Stromal cell of bone marrow (primary cell): ENCODE measurements at places on chromosomes 7 and 10.

DNA sequence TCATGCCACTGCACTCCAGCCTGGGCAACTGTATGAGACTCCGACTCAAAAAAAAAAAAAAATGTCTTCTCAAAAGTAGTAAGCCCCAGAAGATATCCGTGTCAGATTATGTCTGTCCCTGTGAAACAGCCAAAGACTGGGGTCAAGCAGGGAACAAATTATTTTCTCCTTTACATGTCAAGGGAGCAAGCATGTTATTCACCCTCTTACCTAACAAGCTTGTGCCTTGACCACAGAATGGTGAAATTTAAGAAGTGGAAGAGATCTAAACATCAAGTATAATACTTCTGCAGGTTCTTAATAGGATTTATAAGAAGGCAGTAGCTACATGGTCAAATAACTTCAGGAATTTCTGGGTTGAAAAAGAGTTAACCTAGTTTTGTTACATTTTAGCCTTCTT lies 187.9 kb downstream of the ZNF365 start:
- DNase-seq = no peak

DNA sequence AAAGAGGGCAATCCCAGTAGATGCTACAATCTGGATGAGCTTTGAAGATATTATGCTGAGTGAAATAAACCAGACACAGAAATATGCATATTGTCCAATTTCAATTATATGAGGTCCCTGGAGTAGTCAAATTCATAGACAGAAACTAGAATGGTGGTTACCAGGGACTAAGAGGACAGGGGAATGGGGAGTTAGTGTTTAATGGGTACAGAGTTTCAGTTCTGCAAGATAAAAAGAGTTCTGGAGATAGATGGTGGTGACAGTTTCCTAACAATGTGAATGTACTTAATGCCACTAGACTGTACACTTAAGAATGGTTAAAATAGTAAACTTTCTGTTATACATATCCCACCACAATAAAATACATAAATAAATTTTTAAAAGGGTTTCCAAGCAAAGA lies 236.6 kb downstream of the ELMO1 start:
- no peak for DNase-seq

DNA sequence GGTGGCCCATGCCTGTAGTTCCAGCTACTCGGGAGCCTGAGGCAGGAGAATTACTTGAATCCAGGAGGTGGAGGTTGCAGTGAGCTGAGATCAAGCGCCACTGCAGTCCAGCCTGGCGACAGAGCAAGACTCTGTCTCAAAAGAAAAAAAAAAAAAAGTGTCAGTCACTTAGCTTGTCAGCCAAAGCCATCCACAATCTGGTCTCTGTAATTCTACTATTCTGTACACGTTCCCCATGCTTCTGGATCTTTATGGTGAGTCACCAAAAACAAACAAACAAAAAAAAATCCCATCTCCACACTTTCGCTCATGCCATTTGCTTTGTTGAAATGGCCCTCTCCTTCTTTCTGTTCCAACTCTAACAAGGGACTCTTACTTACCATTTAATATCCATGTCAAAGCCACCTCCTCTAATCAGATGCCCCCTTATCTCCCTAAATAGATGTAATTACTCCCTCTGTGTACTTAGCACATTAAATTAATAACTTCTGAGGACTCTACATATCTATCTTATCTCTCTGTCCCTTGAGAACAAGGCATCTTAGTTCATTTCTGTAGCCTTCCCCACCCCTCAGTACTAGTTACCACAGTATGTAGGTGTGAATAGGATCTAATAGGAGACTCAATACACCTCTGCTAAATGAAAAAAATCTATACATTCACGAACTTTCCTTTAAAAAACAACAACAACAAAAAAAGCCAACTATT lies 128.4 kb downstream of the ELMO1 start:
- no peak for DNase-seq

- DNase-seq = no peak
Measured at GRCh38 chr7:66800591-66800990, 60.1 kb downstream of the RABGEF1 start.

DNA sequence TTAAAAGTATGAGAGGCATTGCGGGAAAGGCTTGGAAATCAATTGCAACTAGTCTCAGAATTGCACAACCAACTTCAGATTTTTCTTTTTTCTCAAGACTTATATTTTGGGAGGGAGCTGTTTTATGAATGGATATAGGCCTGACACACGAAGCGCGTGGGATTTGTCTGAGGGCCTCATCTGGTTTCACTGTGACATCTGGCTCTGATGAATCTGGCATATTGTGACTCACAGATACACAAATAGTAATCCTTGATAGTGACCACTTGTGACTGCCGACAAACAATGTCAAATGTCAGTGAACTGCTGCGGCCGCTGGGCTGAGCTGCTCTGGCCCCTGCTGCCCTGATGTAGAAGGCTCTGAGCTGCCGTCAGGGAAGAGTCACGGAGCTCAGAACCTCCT lies 655.1 kb downstream of the INHBA start:
- peak; percentile 46 for DNase-seq

DNA sequence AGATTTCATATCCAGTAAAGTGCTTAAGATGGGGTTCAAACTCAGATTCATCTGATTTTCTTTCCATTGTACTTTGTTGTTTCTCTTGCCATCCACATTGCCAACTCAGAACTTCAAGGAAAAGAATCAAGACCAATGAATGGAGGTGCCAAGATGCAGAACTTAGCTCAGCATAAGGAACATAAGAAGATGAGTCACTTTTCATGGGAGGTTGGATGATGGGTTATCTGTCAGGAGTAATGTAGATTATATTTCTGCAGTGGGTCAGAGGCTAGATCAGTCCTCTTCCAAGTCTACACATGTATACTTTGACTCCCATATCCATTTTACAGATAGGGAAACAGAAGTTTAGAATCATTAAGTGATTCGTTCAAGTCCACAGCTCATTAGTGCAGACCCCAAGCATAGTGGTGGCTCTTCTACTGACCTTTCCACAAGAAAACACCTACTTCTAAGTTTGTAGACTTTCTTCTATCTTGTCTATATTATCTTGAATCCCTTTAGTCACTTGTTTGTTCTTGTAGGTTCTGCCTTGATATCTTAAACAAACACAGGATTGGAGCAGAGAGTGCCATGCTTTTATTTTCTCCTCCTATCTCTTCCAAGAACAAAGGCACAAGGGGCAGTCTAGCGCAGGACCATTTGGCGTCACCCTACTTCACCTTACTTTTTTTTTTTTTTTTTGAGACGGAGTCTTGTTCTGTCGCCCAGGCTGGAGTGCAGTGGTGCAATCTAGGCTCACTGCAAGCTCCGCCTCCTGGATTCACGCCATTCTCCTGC lies 14.0 kb upstream of the ADD3 start:
- DNase-seq = no peak

DNA sequence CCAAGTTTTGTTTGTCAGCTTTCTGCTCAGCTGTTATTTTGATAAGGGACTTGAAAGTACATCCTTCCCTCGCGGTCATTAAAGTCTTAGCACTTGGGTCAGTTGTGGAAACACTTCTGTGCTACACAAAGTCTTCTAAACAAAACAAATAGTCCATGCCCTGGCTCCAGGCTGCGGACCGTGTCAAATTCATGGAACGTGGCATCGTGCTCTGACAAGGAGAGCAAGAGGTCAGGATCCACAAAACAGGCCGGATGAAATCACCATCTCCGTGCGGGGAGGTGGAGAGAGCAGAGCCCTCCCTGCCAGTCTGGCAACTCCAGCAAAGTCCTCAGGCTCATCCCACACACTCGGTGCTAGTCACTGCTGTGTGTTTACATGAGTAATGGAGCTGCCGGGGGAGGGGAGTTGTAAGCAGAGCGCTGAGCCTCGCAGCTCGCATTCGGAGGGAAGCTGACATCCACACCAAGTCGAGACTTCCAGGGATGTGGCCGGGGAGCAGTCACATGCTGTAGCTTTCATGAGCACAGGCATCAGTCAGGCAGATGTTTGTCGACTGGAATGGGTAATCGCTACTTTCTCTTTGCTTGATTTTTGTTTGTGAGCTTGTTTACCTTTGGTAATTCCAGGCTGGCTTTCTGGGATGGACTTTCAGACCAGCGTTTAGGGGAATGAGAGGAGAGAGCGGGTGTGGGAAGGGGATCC lies 147.6 kb downstream of the ARID5B start:
- peak; percentile 98 for DNase-seq

DNA sequence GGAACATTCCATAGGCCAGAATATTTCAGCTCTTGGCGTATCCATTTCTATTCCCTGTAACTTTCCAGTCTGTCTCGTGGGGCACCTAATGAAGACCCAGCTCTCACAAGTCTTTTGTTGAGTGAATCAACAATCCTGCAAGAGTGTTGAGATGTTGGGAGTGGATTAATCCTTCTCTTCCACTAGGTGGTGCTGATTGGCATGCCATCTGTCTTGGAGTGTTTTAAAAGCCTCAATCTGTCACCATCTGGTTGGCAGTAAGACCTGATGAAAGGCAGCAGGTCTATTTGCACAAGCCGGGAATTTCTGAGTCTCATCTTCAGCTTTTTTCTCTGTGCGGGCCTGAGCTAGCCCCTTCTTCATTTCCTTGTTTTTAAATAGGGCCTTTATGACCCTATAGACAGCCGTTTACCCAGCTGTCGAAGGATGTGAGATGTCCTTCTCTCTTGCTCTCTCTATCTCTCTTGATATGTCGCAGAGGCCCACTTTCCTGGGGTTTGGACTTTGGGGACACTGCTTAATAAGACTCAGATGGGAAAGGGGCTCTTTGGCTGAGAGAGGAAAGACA lies 180.5 kb downstream of the ZNF365 start:
- DNase-seq = peak; percentile 52

- DNase-seq = no peak
Measured at GRCh38 chr10:78332012-78332411, 298.3 kb downstream of the RPS24 start.

GRCh38 chr7:100374601-100375000 lies 1.3 kb downstream of the PILRA start:
- no peak for DNase-seq

- no peak for DNase-seq
Measured at GRCh38 chr7:29626730-29627129, 63.1 kb downstream of the PRR15 start.

DNA sequence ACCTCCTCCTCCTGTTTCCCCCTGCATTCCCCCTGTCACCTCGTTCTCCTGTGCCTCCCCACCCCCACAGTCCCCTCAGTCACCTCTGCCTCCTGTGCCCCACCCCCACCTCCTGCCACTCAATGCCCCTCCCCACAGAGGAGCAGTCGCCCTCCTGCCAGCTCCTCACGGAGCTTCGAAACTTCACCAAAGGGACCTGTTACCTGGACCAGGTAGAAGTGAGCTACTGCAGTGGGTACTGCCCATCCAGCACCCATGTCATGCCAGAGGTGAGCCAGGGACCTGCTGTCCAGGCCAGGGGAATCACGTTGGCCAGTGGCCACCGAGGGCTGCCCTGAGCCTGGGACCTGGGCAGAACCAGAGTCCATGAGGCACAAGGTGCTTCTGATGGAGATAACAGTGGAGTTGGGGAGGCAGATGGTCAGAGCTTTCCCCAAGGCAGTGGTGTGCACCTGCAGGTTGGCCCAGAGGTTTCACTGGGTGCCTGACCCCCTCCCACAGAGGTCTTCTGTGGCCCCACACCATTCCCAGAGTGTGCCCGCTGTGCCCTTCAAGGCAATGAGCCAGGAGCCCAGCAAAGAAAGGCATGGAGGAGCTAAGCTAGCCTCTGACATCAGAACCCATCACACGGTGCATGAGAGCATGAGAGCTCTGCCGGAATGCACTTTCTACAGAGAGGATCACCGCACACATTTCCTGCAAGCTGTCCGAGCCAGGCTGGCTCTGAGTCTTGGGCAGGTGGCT lies 7.0 kb upstream of the ZNF862 start:
- no peak for DNase-seq

- no peak for DNase-seq
Measured at GRCh38 chr10:3426190-3426845, 253.7 kb upstream of the PITRM1 start.

GRCh38 chr7:79452032-79452494 lies 1.4 kb downstream of the MAGI2 start:
- peak; percentile 86 for DNase-seq

GRCh38 chr7:127571741-127572505 lies 13.5 kb downstream of the GCC1 start:
- no peak for DNase-seq

GRCh38 chr10:79444199-79445119 lies 965 bp downstream of the ZCCHC24 start:
- peak; percentile 59 for DNase-seq

- DNase-seq = no peak
Measured at GRCh38 chr10:116138897-116139296, 134.1 kb downstream of the GFRA1 start.

GRCh38 chr7:77386165-77386822 lies 29.9 kb downstream of the GSAP start:
- DNase-seq = no peak

- no peak for DNase-seq
Measured at GRCh38 chr7:100171087-100171681, 2.8 kb upstream of the GAL3ST4 start.

DNA sequence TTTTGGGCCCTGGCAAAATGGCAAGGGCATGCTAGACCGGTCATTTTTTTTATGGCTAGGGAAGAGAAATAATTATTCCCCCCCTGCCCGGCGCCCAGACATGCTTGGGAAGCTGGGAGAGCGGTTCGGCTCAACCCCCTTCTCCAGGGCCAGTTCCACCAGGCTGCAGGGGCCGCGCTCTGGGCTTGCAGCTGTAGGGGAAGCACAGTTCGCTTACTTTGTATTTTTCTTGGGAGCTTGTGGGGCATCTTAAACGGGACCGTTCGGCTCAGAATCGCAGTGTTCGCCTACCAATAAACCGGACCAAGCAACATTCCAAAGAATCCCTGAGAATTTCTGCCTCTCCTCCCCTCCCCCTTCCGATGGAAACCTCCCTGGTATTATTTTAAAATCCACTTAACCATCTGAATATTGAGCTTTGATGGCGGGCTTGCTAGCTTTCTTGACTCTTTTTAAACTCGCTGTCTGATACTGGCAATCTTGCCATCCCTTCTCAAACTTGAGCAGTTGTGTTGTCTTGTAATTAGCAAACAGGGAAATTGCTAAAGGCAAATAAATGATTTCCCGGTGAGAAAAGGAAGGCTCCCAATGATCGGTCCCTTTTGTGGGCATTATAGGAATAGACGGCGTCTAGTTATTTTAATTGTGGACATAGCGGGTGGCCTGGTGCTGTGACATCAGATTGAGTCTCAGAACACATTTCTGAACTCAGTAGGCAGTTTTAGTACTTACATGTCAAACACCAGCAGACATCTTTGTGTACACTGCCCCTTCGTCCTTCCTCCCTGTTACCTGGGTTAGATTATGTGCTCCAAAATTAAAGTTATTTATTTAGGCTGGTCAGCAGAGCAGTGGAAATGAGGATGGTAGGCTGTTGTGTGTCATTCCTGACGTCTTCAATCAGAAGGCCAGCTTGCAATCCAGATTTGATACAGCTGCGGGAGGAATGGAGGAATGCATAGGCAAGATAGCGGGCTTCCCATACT lies 3.4 kb downstream of the TCF7L2 start:
- DNase-seq = no peak

- DNase-seq = no peak
Measured at GRCh38 chr7:128792471-128793180, 858 bp downstream of the CCDC136 start.

DNA sequence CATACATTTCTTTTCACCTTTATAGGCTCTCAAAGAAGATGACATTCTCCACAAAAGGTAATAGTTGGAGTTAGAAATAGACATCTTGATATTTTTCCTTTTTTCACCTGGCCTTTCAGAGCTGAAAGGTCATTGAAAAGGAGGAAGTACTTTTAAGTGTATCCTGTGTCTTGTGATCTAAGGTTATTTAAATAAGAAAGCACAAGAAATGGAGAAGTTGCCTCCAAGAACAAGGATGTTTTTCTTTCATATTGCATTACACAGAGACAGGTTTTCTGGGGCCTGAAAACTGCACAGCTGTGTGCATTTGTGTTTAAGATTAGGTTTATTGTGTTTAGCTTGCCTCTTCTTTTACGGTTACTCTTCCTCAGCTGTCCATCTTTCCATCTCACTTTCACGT lies 103.4 kb upstream of the SEMA3D start:
- DNase-seq = no peak
